ENCODE measurements at places on chromosomes 16 and 17.

DNA sequence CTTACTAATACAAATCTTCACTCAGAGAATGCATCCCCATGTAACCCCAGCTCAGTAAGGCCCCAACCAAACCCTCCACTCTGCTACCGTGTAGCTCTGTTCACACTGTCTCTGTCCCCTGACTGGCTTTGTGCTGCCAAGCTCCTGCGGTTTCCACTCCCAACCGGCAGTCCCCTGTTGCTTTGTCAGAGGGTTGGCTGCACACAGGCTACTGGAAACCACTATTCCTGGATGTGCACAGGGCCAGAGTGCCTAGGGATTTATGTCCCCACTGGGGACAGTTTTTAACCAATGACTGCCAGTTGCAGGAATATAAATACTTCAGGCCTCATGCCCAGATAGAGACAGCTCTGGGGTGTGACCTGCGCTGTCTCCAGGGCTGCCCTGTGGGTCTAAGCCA lies 157.1 kb upstream of the C16orf82 start:
- no peak for DNase-seq

- DNase-seq: no peak
Observed at GRCh38 chr16:81645266-81645694, 133.8 kb upstream of the PLCG2 start.

GRCh38 chr17:54029986-54030385 lies 207.3 kb downstream of the KIF2B start:
- no peak for DNase-seq

GRCh38 chr17:40291281-40291664 lies 3.6 kb downstream of the CDC6 start:
- no peak for DNase-seq

GRCh38 chr17:14451729-14452191 lies 150.9 kb downstream of the HS3ST3B1 start:
- no peak for DNase-seq

- DNase-seq: no peak
Observed at GRCh38 chr17:80289616-80290015, 29.0 kb downstream of the RNF213 start.

Measured in stimulated activated CD8-positive, alpha-beta memory T cell treated with anti-CD3 and anti-CD28 coated beads, Interleukin-4, amount 100 ng/mL, for 48 hours (primary cell).